Renal cortex interstitium (tissue), 15 donors: ENCODE measurements at places on chromosomes 5 and 9. TPM values are rescaled to one million over a fixed set of nuclear protein-coding genes. Genes with fewer than 3 reads are reported as not detected.

ARL14EPL gene
- not detected for polyA plus RNA-seq

ZDHHC11 gene
- polyA plus RNA-seq: 11.8 TPM

SPATA31D4 gene
- not detected for polyA plus RNA-seq

SNX30 gene
- 19.2 TPM for polyA plus RNA-seq

- no peak for DNase-seq
Measured at GRCh38 chr9:108434502-108434901, 421.3 kb downstream of the ACTL7B start.

GRCh38 chr5:125823572-125823971, 599.6 kb upstream of the GRAMD2B start:
- DNase-seq: no peak

DNA sequence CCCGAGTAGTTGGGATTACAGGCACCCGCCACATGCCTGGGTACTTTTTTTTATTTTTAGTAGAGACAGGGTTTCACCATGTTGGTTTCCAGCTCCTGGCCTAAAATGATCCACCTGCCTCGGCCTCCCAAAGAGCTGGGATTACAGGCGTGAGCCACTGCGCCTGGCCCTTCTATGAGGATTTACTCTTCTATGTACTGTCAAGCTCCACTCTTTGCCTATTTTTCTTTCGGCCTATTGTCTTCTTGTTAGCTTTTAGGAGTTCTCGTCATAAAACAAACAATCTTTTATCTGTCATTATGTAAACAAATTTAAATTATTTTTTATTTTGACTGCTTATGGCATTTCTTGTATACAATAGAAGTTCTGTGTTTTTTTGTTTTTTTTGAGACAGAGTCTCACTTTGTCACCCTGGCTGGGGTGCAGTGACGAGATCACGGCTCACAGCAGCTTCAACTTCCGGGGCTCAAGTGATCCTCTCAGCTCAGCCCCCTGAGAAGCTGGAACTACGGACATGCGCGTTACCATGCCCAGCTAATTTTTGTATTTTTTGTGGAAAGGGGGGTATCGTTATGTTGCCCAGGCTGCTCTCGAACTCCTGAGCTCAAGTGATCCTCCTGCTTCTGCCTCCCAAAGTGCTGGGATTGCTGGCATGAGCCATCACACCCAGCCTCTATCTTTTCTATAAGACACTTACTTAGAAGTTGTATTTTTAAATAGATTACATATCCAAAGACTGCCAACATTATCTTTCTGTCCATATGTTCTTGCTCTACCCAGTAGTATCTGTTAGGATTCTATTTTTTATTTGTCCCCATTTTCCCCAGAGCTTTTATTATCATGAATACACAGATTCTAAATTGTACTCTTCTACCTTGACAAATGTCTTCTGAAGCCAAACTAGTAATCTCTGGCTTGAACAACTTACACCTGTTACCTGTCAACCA, 29.2 kb downstream of the CSNK1A1 start:
- DNase-seq: no peak

DNA sequence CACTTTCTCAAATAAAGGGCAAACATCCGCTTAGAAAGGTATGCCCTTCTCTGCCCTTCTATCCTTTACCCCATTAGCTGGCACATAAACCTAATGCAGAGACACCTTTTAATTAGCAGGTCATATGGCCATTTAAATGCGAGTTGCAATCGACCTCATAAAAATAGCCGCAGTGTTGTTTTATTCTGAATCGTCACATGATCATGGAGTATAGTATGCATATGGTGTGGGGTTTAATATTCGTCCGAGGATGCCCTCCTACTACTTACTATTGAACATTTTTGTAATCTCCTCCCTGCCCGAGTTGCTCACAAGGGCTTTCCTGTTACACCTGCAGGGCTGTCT, 72.0 kb downstream of the PIK3R1 start:
- no peak for DNase-seq

- no peak for DNase-seq
Measured at GRCh38 chr5:33737697-33738096, 154.1 kb downstream of the ADAMTS12 start.

DNA sequence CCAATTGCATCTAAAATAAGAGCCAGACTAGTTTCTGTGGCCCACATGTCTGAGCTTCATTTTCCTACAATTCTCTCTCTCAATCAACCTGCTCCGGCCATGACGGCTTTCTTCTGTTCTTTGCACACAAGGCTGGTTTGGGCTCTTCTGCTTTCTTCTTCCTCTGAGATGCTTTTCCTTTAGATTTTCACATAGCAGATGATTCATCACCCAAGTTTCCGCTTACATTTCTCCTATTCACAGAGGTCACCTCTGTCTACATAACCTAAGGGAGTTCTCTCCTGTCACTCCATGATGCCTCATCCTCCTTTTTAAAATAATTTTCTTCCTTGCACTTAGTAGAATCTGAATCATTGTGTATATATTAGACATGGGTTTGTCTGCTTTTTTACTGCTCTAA, 334.6 kb upstream of the TUSC1 start:
- no peak for DNase-seq

- no peak for DNase-seq
Measured at GRCh38 chr5:15284706-15285105, 215.3 kb upstream of the FBXL7 start.

- DNase-seq: no peak
Measured at GRCh38 chr9:124191691-124192395, 65.9 kb upstream of the NEK6 start.

- no peak for DNase-seq
Measured at GRCh38 chr9:70902692-70903131, 218.7 kb downstream of the TRPM3 start.
